ENCODE measurements at places on chromosomes 12 and 14. TPM values are rescaled to one million over a fixed set of nuclear protein-coding genes. Genes with fewer than 3 reads are reported as not detected.

The SLC17A8 gene
- not detected for total RNA-seq

The NUDT14 gene
- total RNA-seq = 97.7 TPM

The EP400 gene
- 57.3 TPM for total RNA-seq

The COX8C gene
- total RNA-seq = not detected

The NYNRIN gene
- total RNA-seq = 42.8 TPM

The SOAT2 gene
- not detected for total RNA-seq

The LRRC10 gene
- not detected for total RNA-seq

The NUAK1 gene
- total RNA-seq = 38.0 TPM

The GLTP gene
- total RNA-seq = 46.6 TPM

The STRAP gene
- 144 TPM for total RNA-seq

The SLCO1B1 gene
- not detected for total RNA-seq

The OR10P1 gene
- not detected for total RNA-seq

The TMED10 gene
- 313 TPM for total RNA-seq

The CAPS2 gene
- total RNA-seq = 2.9 TPM

The ASB2 gene
- total RNA-seq = not detected

The MAP1LC3B2 gene
- total RNA-seq = not detected

The CPM gene
- not detected for total RNA-seq

The SIX4 gene
- 4.7 TPM for total RNA-seq

The AREL1 gene
- total RNA-seq = 50.3 TPM

The RASSF3 gene
- 60.0 TPM for total RNA-seq

The STON2 gene
- total RNA-seq = not detected

The PSMB5 gene
- 214 TPM for total RNA-seq

The MMP17 gene
- total RNA-seq = 10.8 TPM

The LMNTD1 gene
- total RNA-seq = not detected

The ASCL1 gene
- not detected for total RNA-seq

The GPD1 gene
- total RNA-seq = not detected

The ATP2B1 gene
- total RNA-seq = 38.0 TPM

The SCN8A gene
- 20.4 TPM for total RNA-seq

The CPNE6 gene
- not detected for total RNA-seq

The ENDOU gene
- not detected for total RNA-seq

The TTC9 gene
- not detected for total RNA-seq

All from endothelial cell of umbilical vein (primary cell).